ENCODE measurements at places on chromosomes 5 and 9.

- DNase-seq: no peak
Observed at GRCh38 chr5:174844971-174845370, 120.6 kb downstream of the MSX2 start.

DNA sequence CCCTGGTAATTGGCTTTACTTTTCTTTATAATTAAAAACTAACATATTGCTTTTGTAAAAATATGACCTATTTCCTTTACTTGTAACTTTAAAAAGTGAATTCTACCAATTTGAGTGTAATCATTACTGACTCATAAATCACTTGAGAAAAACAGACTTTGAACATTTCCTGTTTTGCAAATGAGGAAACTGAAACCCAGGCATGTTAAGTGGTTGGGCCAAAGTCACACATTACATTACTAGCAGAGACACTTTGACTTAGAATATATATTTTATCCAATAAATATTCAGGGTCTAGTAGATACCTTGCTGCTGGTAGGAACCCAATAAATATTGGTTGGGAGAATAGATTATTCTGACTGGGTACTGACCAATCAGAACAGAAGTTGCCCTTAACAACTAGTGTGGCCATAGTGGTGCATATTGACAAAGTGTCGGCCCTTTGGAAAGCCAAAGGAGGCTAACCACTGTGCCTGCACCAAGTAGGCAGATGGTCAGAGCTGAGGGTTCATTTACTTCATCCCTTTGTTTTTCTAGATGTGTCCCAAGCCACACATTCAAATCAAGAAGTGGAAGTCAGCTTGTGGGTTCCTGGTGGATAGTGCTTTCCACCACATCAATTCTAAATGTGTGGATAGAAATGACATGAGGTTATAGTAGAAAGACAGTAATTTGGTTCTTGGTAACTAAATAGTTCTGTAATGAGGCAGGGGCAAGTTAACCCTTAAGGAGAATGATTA, 365.1 kb upstream of the RIOK2 start:
- DNase-seq: peak; percentile 86

DNA sequence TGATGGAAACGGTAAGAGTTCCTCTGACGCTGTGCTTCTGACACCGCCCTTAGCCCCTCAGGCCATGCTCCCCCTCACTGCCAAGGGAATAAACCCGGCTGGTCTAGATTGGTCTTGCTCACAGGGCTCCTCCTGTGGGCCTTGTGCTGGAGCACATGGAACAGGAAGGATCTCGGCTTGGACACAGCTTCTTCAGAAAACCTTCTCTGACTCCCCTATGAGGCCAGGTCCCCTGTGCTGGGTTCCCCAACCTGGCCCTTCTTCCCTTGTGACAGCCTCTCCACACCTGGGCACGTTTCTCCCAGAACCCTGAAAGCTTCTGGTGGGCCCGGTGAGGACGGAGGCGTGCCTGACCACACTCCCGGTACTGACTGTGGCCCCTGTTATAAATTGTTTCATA, 8.2 kb downstream of the SPATA31E1 start:
- no peak for DNase-seq

DNA sequence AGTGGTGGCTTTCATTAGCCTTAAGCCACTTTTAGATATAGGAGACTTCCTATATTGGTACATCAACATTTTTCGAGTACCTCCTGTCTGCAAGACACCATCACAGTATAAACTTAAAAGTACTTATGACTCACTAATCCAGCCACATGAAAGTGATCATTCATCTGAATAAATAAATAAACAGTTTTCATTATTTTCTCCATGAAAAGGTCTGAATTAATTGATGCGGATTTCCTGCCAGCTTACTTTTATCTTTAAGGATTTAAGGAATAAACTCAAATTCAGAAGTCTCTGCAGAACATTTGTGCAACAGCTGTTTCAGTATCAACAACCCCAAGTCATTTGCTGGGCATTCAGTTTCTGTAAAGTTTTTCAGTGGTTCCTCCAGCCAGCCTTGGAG, 4.0 kb downstream of the SAP30L start:
- no peak for DNase-seq

GRCh38 chr9:134411440-134412297, 85.4 kb downstream of the RXRA start:
- no peak for DNase-seq

DNA sequence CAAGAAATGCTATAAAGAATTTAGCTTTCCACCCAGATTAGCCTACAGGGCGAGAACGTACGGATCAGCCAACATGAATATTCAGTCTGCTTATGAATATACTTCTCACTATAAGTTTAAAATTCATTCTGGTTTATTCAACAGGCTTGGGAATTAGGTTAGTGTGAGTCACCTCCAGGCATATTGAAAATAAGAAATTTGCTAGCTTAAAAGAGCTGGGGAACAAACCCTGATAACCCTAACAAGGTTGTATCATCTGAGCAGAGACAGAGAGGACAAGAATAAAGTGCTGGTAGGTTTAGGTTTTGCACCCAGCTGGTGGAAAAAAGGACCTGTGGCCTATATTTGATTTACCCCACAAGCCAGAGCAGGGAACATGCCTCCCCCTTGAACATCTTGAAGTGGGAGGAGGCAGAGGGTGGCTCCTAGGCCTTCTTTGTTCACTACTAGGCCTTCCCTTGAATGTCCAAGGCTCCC, 12.3 kb downstream of the FNBP1 start:
- no peak for DNase-seq

- no peak for DNase-seq
Observed at GRCh38 chr9:109912726-109913460, 132.9 kb downstream of the PALM2AKAP2 start.

DNA sequence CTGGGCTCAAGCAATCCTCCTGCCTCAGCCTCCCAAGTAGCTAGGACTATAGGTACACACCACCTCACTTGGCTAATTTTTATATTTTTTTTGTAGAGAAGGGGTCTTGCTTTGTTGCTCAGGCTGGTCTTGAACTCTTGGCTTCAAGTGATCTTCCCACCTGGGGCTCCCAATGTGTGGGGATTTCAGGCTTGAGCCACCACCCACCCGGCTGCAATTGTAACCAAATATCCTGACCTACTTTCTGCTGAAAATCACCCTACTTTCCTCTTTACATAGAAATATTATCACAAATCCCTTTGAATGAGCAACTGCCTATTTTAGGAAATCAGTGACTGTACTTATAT, 59.6 kb upstream of the ZNF608 start:
- no peak for DNase-seq

GRCh38 chr5:176956756-176957155, 49.8 kb downstream of the UIMC1 start:
- no peak for DNase-seq

DNA sequence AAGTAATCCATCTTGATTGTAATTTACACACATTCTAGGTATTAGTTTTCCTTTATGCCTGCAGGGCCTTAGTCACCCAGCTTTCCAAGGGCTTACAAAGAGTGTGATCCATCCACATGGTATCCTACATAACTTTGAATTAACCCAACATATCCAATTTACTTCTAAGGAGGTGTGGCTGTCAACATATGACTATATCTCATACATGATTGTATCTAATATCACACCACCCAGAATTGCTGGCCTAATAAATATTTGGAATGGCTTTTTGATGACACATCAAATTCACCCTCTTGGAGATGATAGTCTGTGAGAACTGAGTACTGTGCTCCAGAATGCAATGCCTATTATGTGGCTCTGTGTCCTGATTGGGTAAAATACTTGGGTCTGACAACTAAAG, 363.3 kb upstream of the GRIN3A start:
- no peak for DNase-seq

DNA sequence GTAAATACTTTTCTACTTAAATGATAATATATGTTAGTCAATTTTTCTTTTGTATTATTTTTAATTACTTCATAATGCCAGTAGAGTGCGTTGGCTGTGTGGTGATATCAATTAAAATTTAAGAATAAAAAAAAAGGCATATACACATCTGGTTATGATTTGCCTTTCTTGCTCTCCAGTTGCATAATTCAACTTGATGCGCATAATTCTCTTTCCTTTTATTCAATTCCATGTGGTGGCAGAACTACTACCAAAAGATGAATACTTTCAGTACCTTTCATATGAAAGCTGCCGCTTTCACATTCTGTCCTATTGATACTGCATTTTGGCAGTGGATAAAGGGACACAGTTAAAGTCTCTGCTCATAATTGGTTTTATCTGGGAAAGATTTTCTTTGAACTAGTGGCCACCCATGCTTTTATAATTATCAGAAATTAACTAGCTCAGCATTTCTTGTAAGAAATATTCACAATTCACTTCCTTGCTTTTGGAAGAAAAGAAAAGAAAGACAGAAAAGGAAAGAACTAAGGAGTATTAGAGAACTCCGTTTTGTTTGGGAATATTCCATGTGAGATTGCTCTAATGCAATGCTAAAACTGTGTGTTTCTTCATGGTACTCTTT, 12.3 kb upstream of the ADGRV1 start:
- no peak for DNase-seq

DNA sequence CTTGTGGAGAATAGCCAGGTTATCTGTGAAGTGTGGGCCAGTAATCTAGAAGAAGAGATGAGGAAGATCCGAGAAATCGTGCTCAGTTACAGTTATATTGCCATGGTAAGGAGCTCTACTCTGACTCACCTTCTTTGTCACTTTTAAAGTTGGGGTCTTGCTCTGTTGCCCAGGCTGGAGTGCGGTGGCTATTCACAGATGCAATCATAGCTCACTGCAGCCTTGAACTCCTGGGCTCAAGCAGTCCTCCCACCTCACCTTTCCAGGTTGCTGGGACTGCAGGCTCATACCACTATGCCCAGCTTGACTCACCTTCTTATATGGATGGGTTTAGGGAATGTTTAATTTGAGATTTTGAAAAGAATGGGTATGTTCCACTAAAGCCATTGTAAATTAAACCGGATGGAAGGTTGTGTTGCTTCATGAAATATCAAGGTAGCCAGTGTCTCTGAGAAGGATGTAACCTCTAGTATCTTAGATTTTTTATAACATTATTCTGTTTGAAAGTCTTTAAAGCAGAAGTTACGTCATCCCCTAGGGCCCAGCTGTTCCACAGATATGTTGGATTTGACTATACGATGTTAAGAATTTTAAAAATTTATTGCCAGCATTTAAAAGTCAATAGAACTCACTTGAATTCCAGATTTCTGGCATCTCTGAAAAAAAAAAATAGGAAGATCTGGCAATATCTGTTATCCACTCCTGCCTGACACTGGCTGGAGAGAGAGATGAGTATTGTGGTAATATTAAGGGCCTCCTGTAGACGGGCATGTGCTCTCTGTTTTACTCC, 5.1 kb downstream of the CNOT8 start:
- DNase-seq: no peak

DNA sequence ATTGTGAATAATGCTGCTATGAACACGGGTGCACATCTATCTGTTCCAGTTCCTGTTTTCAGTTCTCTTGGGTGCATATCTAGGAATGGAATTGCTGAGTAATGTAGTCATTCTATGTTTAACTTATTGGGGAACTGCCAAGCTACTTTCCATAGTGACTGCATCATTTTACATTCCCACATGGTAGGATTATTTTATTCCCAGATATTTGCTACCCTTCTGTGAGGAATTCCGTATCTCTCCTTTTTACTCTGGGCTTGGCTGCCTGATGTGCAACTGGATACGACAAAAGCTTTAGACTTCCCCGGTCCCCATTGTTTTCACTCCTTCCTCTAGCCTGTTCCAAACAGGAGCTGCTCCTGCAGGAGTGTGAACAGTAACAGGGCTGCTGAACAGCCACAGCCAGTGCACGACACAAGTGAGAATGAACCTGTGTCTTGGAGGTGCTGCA, 7.2 kb downstream of the TAS2R1 start:
- no peak for DNase-seq

DNA sequence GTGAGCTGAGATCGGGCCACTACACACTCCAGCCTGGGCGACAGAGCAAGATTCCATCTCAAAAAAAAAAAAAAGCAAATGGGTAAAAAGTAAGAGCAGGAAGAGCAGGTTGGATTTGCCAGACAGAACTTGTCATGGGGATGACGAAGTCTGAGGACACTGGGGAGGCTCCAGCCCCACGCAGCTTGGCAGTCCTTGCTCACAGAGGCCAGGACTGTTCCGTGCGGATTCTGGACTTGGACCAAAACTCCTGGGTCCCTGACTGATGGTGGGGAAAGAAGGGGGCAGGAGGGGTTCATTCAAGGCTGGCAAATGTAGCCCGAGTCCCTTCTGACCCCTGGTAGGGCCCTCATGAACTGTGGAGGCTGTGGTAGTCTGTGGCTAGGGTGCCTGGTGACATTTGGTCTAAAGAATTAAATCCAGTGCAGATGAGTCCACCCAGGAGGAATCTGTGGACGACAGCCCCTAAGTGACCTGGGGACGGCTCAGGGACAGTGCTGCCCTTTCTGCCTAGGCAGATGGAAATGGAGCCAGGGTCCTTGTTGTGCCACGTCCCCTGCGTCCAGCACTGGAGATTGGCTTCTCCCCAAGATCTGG, 3.1 kb downstream of the FGD3 start:
- no peak for DNase-seq

GRCh38 chr5:180289433-180289832, 2.5 kb downstream of the MAPK9 start:
- DNase-seq: no peak

GRCh38 chr9:75000835-75001234, 27.3 kb downstream of the CARNMT1 start:
- DNase-seq: no peak

- peak; percentile 97 for DNase-seq
Observed at GRCh38 chr5:143161885-143162540, 241.5 kb downstream of the NR3C1 start.

- DNase-seq: no peak
Observed at GRCh38 chr5:151906246-151906645, 18.4 kb downstream of the GLRA1 start.

DNA sequence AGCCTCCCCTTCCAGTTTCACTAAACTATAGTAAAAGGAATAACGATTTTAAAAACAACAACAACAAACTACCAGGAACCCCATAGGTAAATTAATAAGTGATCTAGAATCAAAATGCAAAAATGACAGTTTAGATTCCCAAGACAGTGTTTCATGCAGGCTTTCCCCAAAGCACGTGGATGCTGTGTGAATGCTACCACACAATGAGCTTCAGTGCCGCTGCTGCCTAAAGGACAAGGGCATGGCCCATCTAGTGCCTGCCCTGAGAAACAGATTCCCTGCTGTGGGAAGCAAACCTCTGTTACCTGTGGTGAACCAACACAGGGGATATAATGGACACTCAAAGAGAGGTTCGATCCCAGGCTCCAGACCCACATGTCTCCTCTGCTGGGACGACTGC, 23.7 kb upstream of the CKMT2 start:
- DNase-seq: no peak

DNA sequence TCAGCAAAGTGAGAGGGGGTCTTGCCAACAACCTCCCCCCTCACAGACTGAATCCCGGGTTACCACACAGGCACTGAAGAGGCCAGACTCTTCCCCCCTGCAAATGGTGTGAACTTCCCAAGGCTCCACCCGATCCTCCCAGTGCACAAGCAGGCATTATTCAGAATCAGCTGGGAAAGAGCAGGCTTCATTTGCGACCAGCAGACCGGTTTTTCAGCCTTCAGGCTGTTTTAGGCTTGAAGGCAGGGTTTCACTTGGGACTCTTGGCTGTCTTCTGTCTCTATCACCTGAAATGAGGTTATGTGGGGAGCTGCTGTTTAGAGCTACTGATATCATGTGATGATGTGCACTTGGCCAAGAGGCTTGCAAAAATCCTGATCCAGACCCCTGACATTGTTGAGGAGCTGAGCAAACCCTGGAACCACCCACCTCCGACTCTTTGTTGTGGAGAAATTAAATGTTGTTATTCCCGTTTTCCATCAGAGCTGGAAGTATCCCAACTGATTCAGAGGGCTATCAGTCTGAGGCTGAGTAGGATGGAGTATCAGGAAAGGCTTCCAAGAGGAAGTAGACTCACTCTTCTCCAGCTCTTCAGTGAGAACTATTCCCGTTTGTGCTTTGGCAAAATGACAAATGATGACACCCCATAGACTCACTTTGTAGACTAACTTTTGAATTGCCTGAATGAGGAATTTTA, 63.3 kb upstream of the ZFR start:
- no peak for DNase-seq
